ENCODE measurements at places on chromosomes 7 and 10.

GRCh38 chr7:155824227-155824886 lies 12.1 kb upstream of the SHH start:
- no peak for DNase-seq

DNA sequence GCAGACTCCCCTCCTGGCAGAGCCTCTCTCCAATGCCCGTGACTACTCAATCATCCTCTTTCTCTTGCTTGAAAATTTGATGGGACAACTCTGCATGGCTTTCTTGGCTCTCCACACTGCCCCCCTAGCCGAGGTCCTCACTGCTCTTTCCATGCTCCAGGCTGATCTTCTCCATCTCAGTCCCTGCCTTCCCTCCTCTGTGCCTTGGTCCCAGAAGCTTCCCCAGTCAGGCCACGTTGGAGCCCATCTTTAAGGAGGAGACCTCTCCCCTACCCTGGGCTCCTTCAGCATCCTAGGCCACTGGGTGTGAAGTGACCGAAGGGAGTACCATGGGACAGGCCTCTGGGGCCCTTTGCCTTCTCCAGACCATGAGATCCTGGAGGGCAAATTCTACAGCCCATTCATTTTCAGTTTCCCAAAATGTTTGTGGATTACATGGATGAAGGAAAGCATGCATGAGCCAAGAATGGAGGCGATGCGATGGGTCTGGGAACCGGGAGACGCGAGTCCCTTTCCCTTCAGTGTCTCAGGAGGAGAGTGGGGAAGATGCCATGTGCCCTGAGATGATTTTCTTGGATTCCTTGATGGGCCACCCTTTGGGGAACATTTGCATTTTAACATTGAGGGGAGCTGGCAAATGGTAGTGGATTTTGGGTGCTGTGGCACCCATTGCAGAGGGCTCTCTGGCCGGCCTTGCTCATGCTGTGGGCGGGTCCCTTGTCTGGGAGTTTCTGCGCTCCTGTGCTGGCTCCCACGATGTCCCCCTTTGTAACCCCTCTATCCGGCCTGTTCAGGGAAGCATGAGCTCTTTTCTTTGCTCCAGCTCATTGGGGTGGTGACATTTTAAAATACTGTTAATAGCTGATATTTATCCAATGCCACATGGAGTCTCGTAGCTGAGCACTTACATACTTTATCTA lies 376.6 kb downstream of the RPS24 start:
- no peak for DNase-seq

GRCh38 chr7:29609162-29610037 lies 45.8 kb downstream of the PRR15 start:
- no peak for DNase-seq

GRCh38 chr7:97851683-97852082 lies 20.5 kb downstream of the ASNS start:
- no peak for DNase-seq

DNA sequence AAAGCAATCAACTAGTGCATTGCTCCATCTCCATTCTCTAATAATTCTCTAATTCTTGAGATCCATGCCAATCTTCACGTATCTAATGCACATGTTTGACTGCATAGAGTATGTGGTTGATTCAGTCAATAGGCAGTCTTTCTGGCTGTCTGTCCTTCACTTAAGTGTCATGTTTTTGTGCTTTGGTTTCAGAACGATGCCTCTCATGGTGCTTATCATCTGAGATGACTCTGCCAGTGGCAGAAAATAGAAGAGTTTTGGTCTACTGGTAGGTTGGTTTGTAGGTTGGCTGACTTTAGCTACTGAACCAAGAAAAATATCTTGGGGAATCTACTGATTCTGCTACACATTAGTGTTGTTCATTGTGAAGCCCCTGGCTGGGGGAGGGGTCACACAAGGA lies 364.2 kb downstream of the SFMBT2 start:
- DNase-seq: no peak

All from stimulated activated CD8-positive, alpha-beta memory T cell treated with anti-CD3 and anti-CD28 coated beads, Interleukin-15, amount 100 ng/mL, for 1 hour (primary cell).